ENCODE measurements at places on chromosomes 7 and 10. TPM values are rescaled to one million over a fixed set of nuclear protein-coding genes. Genes with fewer than 3 reads are reported as not detected.

NCF1 gene
- polyA plus RNA-seq = 2.3 TPM

NSUN5 gene
- 17.2 TPM for polyA plus RNA-seq

CYP3A4 gene
- polyA plus RNA-seq = not detected

PGAM2 gene
- 367 TPM for polyA plus RNA-seq

CRYGN gene
- polyA plus RNA-seq = 0.07 TPM

ENKUR gene
- polyA plus RNA-seq = 0.10 TPM

GRCh38 chr7:36244429-36244828 lies 91.4 kb downstream of the EEPD1 start:
- H3K4me1 ChIP-seq = no peaks in the 10 kb centered on the region
- peak overlapping the region; percentile 60 for H3K27ac ChIP-seq
- H3K4me3 ChIP-seq = no peak overlapping the region
- DNase-seq = no peak
- H3K27me3 ChIP-seq = no peaks in the 10 kb centered on the region

GRCh38 chr10:48358162-48358561 lies 51.7 kb downstream of the MAPK8 start:
- H3K27ac ChIP-seq = no peak overlapping the region
- peaks cover 13% of the 10 kb centered on the region for H3K4me1 ChIP-seq
- H3K27me3 ChIP-seq = no peaks in the 10 kb centered on the region

DNA sequence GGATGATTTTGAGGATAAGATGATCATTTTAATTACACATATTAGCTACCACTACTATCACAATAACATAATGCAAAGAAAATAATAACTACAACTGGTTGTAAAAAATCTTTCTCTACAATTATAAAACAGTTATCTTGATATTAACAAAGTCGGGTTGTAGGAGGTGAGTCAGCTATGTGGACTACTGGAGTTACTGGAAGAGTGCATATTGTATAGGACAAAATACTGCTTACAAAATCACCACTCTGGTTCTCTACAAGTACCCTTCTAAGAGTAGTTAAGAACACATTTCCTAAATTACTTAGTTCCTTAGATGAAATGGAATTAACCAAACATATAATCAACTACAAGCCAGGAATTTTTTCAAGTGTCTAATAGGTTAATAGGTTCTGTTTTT lies 74.1 kb downstream of the HYCC1 start:
- H3K36me3 ChIP-seq = no peaks in the 10 kb centered on the region
- H3K27ac ChIP-seq = no peak overlapping the region
- no peaks in the 10 kb centered on the region for H3K4me1 ChIP-seq

- H3K36me3 ChIP-seq = peaks cover 23% of the 10 kb centered on the region
- no peak overlapping the region for H3K27ac ChIP-seq
- no peaks in the 10 kb centered on the region for H3K27me3 ChIP-seq
- no peak for DNase-seq
- no peak overlapping the region for H3K4me3 ChIP-seq
- H3K4me1 ChIP-seq = no peaks in the 10 kb centered on the region
Observed at GRCh38 chr7:139254728-139255127, 23.7 kb downstream of the UBN2 start.

GRCh38 chr7:31251441-31251840 lies 89.1 kb downstream of the NEUROD6 start:
- H3K27ac ChIP-seq = no peak overlapping the region
- no peaks in the 10 kb centered on the region for H3K36me3 ChIP-seq
- no peaks in the 10 kb centered on the region for H3K4me1 ChIP-seq
- H3K4me3 ChIP-seq = no peak overlapping the region
- DNase-seq = no peak

DNA sequence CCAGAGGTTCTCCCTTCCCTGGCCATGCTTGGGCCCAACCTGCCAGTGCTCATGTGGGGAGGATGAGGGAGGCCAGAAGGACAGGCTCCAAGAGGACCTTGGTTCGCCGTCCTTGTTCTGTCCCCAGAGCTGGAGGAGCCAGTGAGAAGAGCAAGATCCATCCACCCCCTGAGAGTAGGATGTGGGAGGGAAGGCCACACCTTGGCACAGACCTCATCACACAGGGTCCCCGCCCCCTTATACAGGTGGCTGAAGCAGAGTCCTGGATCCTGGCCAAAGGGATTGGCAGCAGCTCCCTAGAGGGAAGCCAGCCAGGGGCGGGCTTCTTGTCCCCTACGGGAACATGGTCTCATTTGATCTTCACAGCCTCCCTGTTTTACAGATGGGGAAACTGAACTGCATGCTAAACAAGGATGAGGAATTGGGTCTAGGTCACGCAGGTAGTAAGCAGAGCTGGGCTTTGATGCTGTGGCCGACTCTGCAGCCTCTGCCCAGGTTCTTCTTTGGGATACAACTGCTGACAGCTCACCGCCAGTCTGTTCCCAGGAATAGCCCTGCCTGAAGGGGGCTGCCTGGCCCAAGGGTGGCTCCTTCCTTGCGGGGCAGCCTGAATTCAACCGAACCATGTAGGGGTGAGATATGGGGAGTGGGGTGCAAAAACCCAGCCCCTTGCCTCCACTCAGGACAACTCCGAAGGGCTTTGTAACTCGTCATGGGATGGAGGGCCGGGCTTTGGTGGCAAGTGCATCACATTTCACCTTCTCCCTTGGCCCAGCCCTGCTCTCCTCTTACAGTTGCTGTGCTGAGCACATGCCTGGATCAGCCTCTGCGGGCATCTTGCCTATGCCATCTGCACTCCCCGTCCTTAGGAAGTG lies 62.2 kb upstream of the KDM7A start:
- no peak overlapping the region for H3K27ac ChIP-seq
- H3K4me1 ChIP-seq = no peaks in the 10 kb centered on the region
- H3K4me3 ChIP-seq = no peak overlapping the region
- no peaks in the 10 kb centered on the region for H3K36me3 ChIP-seq
- no peak for DNase-seq

- H3K27me3 ChIP-seq = no peaks in the 10 kb centered on the region
- H3K36me3 ChIP-seq = no peaks in the 10 kb centered on the region
- peak overlapping the region; percentile 49 for H3K27ac ChIP-seq
- no peak for DNase-seq
- no peak overlapping the region for H3K4me3 ChIP-seq
Observed at GRCh38 chr7:156896388-156897022, 3.5 kb upstream of the LMBR1 start.

DNA sequence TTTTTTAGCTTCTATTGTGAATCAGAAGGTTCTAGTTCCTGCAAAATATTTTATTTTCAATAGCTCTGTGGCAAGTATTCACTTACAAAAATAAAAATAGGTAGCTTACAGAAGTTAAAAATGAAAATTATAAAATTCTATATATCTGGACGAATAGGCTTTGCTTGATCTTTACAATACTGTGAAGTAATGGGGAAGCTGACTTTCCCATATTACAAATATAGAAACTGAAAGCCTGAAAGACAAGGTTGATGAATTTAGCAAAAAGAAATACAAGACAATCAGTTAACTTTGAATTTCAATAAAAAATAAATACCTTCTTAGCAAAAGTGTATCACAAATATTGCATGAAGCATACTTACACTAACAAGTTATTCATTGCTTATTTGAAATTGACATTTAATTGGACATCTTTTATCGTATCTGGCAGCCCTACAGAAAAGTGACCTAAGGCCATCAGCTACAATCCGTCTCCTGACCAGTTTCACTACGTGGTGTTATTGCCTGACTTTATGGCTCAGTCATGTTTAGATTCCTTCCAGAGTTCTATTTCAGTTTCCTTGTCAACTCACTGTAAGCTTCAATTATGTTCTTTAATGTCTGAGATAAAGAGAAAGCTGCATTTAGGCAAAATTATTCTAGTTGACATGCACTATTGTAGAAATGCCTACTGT lies 310.5 kb upstream of the HGF start:
- H3K4me3 ChIP-seq = no peak overlapping the region
- no peaks in the 10 kb centered on the region for H3K27me3 ChIP-seq
- no peak overlapping the region for H3K27ac ChIP-seq
- H3K36me3 ChIP-seq = no peaks in the 10 kb centered on the region
- DNase-seq = no peak

DNA sequence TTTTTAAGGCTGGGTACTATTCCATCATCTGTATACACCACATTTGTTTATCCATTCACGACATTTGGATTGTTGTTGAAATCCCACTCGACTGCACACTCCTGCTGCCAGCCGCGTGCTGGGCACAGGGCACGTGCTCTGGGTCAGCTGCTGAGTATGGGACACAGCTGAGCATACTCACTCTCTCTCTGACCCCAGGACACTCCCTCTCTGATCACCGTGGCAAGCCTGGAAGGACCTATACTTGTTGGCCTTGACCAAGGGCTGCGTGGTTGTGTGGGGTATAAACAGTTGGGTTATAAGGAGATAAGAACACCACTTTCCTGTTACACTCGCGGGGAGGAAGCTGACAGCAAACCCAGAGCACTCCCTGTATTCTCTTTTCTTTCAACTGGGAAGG lies 153.0 kb upstream of the RHEB start:
- H3K27ac ChIP-seq = no peak overlapping the region
- H3K4me1 ChIP-seq = peaks cover 23% of the 10 kb centered on the region
- no peak for DNase-seq

Measured in heart right ventricle (tissue), 16 donors.